ENCODE measurements at places on chromosomes 6 and 20.

- no peak for DNase-seq
Observed at GRCh38 chr6:106138151-106138550, 52.0 kb downstream of the PRDM1 start.

DNA sequence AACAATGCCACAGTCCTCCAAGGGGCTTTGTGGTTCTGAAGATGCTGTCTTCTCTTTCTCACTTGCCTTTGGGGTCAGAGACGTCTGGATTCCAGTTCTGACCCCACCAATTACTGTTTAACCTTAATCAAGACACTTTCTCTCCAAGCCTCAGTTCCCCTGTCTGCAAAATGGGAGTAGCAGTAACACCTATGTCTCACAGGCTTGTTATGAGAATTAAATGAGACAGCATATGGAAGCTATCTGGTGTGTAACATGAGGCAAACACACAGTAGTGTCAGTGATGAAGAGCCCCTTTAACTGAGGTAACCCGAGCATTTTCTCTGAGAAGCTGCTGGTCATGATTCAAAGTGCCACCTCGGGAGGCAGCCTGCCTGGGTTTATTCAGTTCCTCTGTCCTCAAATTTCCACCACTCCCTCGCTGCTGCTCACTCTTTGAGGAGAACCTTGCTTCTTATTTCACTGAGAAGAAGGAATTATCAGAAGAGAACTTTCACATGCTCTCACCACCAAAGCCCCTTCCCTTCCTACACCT is 11.7 kb downstream of the PPIL1 start:
- DNase-seq: no peak

- no peak for DNase-seq
Observed at GRCh38 chr6:26122005-26122388, 34.8 kb downstream of the HFE start.

DNA sequence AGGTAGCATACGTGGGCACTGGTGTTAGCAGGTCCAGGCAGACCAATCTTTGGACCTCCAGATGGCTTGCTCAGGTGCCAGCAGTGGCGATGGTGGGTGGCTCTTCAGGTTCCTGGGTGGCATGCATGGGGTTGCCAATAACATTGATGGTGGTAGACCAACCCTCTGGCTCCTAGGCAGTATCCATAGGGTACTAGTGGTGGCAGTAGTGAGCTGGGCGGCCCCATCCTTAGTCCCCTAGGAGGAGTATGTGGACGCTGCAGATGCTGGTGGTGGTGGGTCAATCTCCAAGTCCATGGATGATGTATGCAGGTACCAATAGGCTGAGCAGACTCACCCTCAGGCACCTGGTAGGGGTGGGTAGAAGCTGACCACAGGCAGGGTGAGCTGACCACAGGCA is 70.6 kb downstream of the ZC2HC1B start:
- DNase-seq: no peak

DNA sequence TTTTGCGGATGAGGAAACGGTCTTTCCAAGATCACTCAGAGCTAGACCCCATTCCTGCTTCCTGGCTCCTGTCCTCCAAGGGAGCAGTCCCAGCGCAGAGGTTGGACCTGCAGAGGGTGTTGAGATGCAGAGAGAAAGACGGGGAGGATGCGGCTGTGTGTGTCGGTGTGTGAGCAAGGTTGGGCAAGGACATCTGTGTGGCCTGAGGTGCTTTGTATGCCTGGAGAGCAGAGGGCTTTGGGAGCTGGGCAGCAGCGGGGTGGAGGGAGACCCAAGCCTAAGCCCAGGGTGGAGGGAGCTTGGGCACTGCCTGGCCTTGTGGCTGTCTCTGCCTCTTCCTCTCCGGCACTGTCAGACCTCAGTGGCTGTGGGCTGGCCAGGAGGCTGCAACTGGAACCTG is 147.4 kb upstream of the RNF24 start:
- DNase-seq: no peak

DNA sequence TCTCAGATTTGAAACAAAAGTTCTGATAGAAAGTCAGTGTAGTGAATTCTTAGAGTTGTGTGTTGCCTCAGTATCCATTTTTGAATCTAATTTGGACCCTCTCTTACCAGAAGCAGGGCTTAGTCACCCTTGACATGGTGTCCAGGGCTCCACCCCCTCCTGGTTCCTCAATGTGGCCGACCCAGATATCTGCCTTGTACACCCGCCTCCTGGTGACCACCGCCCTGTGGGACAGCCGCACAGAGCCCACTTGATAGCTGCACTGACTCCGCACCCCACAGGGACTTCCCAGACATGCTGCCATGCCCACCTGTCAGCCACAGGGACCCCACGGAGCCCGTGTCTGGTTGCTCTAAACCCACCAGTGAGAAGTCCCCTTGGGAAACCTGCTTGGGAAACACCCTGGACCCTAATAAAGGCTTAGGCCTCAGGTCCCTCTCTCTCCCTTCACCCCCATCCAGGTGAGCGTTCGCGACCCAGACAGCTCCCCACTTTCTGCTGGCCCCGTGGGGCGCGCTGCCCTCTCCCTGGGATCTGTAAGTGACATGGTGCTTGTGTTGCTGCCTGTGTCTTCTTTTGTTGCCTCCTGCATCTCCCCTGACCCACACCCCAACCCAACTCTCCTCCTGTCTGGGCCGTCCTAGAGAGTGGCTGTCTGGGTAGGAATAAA is 47.2 kb upstream of the SYNDIG1 start:
- DNase-seq: no peak

DNA sequence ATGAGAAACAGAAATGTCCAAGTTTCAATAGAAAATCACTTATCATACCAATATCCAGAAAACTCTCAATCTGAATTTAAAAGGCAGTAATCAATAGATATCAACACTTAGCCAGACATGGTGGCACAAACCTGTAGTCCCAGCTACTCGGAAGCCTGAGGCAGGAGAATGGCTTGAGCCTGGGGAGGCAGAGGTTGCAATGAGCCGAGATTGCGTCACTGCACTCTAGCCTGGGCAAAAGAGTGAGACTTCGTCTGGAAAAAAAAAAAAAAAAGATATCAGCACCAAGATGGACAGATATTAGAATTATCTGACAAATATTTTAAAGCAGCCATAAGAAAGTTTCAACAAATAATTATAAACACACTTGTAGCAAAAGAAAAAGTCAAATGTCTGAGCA is 47.0 kb downstream of the TCP11 start:
- no peak for DNase-seq

DNA sequence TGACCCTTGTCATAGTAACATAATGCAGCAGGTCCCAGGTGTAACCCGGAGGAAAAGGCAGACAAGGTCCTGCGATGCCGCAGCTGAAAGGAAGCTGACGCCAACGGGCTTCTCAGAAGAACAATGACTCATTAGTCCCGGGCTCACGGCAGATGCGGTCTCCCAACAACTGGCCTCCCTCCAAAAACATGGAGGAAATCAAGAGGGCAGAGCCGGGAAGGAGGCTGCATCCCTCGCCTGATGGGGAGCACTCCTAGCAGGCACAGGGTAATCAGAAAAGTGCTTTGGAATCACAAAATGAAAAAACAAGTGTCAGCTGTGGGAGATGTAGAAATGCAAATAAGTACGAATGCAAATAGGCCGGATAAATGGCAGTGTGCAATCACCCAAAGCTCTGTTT is 165.2 kb upstream of the AGPAT4 start:
- DNase-seq: peak; percentile 82

- DNase-seq: peak; percentile 45
Observed at GRCh38 chr6:15615802-15616201, 47.0 kb downstream of the DTNBP1 start.

DNA sequence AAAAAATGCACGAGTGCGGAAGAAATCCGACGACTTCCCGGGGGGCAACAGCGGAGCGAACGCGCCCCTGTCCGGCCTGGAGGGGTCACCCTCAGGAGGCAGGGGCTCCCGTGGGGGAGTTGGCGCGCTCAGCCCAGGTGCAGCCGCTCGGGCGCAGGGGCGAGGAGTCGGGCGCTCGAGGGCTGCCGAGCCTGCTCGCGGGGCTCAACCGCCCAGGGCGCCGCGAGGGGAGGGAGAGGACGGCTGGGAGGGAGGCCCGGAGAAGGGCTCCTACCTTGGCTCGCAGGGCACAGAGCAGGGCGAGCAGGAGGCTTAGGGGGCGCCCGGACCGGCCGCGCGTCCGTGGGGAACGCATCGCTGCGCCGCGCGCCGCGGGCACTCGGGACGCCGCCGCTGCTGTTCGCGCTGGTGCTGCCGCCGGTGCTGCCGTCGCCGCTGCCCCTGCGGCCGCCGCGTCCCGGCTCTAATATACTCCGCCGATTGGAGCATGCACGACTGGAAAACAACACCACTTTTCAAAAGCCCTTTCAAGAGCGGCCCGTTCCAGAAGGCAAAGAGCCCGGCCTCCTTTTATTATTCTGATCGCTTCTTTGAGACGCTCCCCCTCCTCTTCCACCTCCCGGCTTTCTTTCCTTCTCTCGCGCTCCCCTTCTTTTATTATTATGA is 490 bp downstream of the JAG1 start:
- peak; percentile 61 for DNase-seq

GRCh38 chr6:87701344-87701675 is 723 bp downstream of the AKIRIN2 start:
- DNase-seq: no peak

GRCh38 chr20:61644378-61645076 is 392.5 kb downstream of the CDH4 start:
- no peak for DNase-seq

DNA sequence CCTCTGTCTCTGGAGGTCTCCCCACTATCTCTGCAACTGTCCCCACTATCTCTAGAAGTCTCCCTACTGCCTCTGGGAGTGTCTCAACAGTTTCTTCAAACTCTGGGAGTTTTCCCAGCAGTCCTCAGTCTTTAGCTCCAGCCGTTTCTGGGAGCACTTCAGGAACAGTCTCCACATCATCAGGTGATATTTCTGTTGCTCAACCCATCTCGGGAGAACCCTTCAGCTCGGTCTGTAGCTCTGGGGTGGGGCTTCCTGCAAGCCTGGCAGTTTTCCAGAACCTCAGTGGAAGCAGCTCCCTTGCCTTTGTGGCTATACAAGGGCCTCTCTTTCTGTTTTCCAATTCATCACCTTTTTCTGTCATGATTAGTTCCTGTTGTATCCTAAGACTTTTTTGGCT is 3.0 kb upstream of the SFTA2 start:
- DNase-seq: peak; percentile 59

DNA sequence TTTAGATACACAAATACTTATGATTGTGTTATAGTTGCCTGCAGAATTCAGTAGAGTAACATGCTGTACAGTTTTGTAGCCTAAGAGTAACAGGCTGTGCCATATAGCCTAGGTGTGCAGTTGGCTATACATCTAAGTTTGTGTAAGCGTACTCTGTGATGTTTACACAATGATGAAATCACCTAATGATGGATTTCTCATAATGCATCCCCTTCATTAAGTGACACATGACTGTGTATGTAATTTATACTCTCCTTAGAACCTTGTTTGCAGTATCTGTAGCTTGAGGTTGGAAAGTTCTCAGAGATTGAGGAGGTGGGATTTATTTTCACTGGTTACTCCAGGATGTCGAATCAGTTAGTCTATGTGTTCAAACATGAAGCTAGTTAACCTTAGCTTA is 67.0 kb upstream of the TMEM30A start:
- DNase-seq: no peak

DNA sequence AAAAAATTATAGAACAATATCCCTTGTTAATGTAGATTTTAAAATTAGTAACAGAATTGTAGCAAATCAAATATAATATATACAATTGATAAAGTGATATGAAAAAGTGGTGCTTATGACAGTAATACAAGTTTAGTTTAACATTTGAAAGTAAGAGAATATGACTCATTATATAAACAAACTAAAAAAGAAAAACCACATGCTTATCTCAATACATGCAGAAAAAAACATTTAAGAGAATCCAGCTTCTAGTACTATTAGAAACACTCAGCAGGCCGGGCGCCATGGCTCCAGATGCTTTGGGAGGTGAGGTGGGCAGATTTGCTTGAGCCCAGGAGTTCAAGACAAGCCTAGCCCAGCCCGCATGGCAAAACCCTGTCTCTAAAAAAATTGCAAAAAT is 60.7 kb upstream of the LAMA2 start:
- peak; percentile 54 for DNase-seq

DNA sequence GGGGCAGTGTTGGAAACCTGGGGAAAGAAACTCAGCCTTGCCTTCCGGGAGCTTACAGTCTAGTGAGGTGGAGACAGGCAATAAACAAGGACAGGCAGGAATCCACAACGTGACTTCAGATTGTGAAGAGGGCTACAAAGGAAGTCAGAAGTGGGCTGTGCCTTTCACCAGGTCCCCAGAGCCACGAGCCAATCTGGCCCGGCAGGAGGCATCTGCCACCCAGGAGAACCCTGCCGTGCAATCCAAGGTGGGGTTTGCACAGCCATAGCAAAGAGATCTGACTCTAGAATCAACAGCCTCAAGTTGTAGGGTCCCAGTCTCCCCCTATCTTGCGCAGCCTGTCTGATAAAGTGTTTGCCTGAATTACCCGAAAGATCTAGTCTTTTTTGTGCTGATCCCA is 5.5 kb downstream of the SLC32A1 start:
- no peak for DNase-seq

DNA sequence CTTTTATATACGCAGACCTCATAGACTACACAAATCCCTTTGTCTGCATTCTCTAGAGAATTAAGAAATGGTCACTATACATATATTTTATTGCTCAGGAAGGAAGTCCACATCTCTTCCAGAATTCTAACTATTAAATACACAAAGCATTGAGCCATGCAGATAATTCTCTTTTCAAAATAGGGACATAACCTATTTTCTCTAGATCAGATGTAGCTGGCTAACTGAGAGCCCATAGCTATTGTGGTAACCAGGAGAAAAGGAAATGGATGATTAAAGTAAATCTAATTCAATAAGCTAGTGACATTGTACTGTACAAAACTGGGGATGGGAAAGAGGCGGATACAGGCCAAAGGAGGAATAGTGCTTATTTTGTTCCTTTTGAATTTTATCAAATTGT is 137.2 kb downstream of the BACH2 start:
- DNase-seq: no peak

DNA sequence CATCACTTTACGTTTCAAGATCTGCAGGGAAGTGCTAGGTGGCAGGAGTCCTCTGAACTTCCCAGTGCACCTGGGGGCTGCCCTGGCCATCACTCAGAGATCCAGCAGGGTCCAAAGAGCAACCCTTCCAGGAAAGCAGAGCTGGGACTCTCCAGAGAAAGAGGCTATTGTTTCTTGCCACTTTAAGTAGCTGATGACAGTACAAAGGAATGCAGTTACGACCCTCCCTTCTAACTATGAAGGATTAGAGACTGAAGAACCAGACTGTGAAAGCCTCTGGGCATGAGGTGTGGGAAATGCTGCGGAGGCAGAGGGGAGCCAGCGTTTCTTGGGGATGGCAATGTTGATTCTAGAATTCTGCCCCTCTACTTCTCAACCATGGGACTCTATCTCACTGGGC is 189.1 kb upstream of the SUPT3H start:
- peak; percentile 50 for DNase-seq

- DNase-seq: peak; percentile 76
Observed at GRCh38 chr6:37207903-37208456, 38.0 kb downstream of the PIM1 start.

- no peak for DNase-seq
Observed at GRCh38 chr20:11869641-11870040, 48.1 kb upstream of the BTBD3 start.

DNA sequence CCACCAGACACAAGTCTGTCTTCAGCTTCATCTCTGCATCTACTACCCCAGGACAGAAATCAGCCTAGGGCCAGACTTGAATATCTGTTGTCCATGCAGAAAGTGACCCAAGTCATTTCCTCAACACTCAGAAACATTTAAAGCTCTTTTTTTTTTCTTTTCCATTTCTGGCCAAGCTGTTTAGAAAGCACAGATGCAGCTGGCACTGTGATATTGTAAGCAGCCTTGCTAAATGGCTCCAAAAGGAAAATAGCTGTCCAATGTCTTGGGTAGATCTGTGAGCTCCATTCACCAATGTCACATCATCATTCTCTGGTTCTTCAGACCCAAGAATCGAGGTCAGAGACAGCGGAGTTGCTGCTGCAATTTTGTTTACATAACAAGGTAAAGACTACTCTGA is 174.2 kb downstream of the PDE7B start:
- DNase-seq: no peak
